Kidney epithelial cell (primary cell): ENCODE measurements at places on chromosomes 1 and 21.

GRCh38 chr21:40915114-40915513 is 68.2 kb upstream of the DSCAM start:
- DNase-seq, result no peak

- no peak for DNase-seq
Observed at GRCh38 chr1:197961449-197961848, 44.3 kb downstream of the LHX9 start.

DNA sequence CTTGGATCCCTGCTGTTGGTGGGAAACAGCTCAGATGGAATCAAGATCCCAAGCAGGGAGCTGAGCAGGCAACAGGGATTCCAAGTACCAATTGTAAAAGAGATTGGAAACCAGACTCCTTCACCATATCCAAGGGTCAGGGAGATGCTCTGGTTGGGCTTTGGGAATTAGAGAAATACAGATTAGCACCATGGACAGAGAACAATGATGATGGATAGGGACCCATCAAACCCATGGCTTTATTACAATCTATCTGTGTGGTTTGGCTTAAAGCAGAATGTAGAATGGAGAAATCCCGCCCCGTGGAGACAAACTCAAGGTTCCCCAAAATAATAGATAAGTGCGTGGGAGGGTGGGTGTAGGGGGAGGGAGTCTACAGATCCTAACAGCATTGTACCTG is 120.7 kb upstream of the CSF3R start:
- DNase-seq, result no peak

GRCh38 chr1:5522531-5523145 is 469.6 kb downstream of the NPHP4 start:
- no peak for DNase-seq

DNA sequence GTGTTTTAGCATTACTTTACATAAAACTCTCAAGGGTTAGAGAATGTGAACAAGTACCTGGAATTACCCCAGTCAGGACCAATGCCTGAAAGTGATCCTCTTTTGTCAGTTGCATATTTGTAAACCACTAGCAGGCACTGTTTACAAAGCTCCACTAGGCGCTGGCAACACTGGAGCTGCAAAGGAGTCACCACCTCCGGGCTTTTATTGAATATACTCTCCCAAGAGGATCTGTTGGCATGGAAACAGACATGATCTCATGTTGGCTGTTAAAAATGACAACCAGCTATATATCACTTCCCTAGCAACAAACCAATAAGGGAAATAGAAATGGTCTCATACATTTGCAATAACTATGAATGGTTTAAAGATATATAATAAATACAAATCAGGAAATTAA is 116.0 kb downstream of the TTLL7 start:
- DNase-seq, result no peak

DNA sequence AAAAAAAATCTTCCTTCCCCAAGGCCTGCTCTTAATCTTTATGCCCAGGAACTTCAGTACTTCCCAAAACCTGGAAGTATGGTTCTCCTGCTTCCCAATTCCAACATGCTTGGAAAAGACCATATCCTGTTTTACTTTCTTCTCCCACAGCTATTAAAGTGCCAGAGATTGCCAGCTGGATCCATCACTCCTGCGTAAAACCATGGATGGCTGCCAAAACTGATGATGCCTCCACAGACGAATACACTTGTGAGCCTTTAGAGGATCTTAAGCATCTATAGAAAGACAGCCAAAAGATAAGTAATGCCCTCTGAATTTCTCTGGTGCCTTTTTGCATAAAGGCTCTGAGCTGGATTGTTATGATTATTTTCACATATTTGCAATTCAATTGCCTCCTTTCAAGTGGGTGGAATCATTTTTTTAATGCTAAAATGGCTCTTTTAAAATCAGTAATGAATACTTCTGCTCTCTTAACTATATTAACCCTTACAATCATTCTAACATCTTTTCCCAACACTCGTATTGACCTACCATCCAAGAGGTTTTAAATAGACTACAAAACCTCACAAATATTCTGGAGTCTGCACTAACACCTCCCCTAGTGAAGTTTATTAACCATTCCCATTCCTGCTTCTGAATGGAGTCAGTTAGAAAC is 1807.8 kb downstream of the BRINP3 start:
- no peak for DNase-seq
